Stomach (tissue), 19 donors: ENCODE measurements at places on chromosomes 2 and 18. TPM values are rescaled to one million over a fixed set of nuclear protein-coding genes. Genes with fewer than 3 reads are reported as not detected.

The STARD6 gene
- not detected for total RNA-seq

GRCh38 chr2:217875138-217875537, 127.7 kb downstream of the TNS1 start:
- H3K27me3 ChIP-seq: no peaks in the 10 kb centered on the region
- H3K4me3 ChIP-seq: no peak overlapping the region
- peak overlapping the region; percentile 71 for H3K27ac ChIP-seq
- H3K36me3 ChIP-seq: peaks cover 96% of the 10 kb centered on the region
- DNase-seq: no peak

GRCh38 chr2:130728007-130728454, 839 bp upstream of the GPR148 start:
- H3K4me1 ChIP-seq: peaks cover 22% of the 10 kb centered on the region
- peak overlapping the region; percentile 82 for H3K27ac ChIP-seq
- peak overlapping the region; percentile 56 for H3K4me3 ChIP-seq
- DNase-seq: peak; percentile 51
- no peaks in the 10 kb centered on the region for H3K27me3 ChIP-seq

DNA sequence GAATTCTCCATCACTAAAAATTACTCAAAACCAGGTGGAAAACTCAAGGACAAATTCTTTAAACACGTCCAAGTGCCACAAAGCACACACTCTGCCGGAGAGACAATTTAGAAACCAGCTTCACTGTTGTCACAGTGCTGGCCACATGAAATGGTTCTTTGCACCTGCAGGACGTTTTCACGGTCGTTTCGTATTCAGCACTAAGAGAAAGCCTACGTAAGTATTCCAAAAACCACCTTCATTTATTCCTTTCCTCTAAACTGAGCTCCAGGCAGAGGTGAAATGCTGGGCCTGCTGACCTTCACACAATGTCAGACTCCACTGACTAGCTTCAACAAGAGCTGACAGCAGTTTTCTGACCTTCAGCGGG, 680 bp downstream of the ATP5F1A start:
- no peak for DNase-seq
- no peaks in the 10 kb centered on the region for H3K27me3 ChIP-seq
- peak overlapping the region; percentile 81 for H3K27ac ChIP-seq
- H3K36me3 ChIP-seq: peaks cover 27% of the 10 kb centered on the region

GRCh38 chr2:203691149-203691548, 15.3 kb upstream of the CD28 start:
- no peaks in the 10 kb centered on the region for H3K27me3 ChIP-seq
- no peak for DNase-seq
- no peaks in the 10 kb centered on the region for H3K36me3 ChIP-seq
- H3K4me1 ChIP-seq: peaks cover 17% of the 10 kb centered on the region
- no peak overlapping the region for H3K27ac ChIP-seq
- no peak overlapping the region for H3K4me3 ChIP-seq

GRCh38 chr2:233359823-233360222, 5.5 kb downstream of the DGKD start:
- H3K36me3 ChIP-seq: no peaks in the 10 kb centered on the region
- H3K4me3 ChIP-seq: no peak overlapping the region
- no peak overlapping the region for H3K27ac ChIP-seq
- H3K27me3 ChIP-seq: no peaks in the 10 kb centered on the region

- no peak overlapping the region for H3K4me3 ChIP-seq
- peaks cover 61% of the 10 kb centered on the region for H3K36me3 ChIP-seq
- H3K27ac ChIP-seq: no peak overlapping the region
- H3K27me3 ChIP-seq: no peaks in the 10 kb centered on the region
- DNase-seq: no peak
Measured at GRCh38 chr2:3405876-3406275, 26.4 kb downstream of the TRAPPC12 start.

DNA sequence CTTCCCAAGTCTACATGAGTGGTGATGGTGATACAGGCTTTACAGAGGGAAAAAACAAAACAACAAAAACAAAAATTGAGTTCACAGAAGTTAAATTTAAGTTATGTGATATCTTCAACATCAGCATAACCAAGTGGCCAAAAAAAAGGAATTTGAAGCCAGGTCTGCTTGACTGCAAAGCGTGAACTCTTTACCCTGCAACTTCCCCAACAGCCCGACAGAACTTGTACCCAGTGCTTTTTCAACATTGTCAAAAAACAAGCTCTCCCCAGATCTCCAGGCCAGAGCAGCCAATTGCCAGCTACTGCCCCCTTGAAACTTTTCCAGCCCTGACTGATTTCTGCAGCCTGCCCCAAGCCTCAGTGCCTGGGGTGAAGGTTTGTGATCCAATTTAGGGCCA, 76.7 kb downstream of the RNF144A start:
- H3K4me1 ChIP-seq: peaks cover 12% of the 10 kb centered on the region
- no peak for DNase-seq
- H3K36me3 ChIP-seq: no peaks in the 10 kb centered on the region
- H3K27me3 ChIP-seq: no peaks in the 10 kb centered on the region
- no peak overlapping the region for H3K27ac ChIP-seq
- no peak overlapping the region for H3K4me3 ChIP-seq

DNA sequence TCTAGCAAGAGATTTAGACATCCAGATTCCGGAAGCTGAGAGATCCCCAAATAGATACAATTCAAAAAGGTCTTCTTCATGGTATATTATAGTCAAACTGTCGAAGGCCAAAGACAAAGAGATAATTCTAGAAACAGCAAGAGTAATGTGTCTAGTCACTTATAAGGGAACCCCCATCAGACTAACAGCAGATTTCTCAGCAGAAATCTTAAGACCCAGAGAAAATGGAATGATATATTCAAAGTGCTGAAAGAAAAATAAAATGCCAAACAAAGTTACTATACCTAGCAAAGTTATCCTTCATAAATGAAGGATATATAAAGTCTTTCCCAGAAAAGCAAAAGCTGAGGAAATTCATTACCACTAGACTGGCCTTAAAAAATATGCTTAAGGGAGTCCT, 36.1 kb upstream of the PAX3 start:
- H3K4me3 ChIP-seq: no peak overlapping the region
- H3K27me3 ChIP-seq: no peaks in the 10 kb centered on the region
- H3K27ac ChIP-seq: no peak overlapping the region
- no peaks in the 10 kb centered on the region for H3K36me3 ChIP-seq
- no peaks in the 10 kb centered on the region for H3K4me1 ChIP-seq

DNA sequence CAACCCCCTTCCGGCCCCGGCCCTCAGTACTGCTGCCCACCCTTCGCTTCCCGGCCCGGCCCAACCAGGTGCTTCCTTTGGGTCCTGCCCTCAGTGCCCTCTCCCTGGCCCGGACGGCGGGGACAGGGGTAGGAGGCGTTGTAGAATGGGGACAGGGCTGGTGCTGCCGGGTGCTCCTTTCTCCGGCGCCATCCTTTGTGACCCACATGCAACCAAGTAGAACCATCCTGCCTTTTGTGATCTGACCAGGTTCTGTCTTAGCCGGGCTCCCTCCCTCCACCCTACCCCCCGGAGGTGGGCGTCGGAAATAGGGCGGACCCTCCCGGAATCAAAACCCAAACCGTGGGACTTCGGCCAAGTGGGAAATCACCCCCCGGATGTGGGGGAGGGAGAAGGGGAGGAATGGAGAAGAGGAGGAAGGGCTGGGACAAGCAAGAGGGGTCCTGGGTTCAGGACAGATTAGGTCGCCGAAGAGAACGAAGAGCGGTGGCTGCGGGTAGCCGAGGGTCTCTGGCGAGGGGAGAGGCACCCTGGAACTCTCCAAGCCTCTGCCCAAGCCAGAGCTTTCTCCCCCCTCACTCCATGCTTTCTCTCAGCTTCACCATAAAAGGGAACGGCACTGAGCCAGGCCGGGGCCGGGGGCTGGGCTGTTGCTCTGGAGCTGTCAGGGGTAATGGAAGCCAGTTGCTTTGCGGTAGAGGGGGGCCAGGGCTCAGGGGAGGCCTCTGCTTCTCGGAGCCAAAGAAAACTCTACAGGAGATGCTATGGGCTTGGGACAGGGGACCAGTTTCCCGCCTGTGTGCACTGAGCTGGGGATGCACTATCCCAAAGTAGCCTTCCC, 756 bp upstream of the OST4 start:
- no peaks in the 10 kb centered on the region for H3K27me3 ChIP-seq
- H3K4me1 ChIP-seq: peaks cover 60% of the 10 kb centered on the region
- DNase-seq: peak; percentile 37
- peak overlapping the region; percentile 93 for H3K27ac ChIP-seq
- peak overlapping the region; percentile 72 for H3K4me3 ChIP-seq

- H3K27me3 ChIP-seq: no peaks in the 10 kb centered on the region
- no peaks in the 10 kb centered on the region for H3K4me1 ChIP-seq
- H3K36me3 ChIP-seq: peaks cover 6% of the 10 kb centered on the region
- no peak overlapping the region for H3K4me3 ChIP-seq
- DNase-seq: no peak
Measured at GRCh38 chr18:79442508-79443221, 46.9 kb downstream of the NFATC1 start.

The MAP3K20 gene
- total RNA-seq: 107 TPM

DNA sequence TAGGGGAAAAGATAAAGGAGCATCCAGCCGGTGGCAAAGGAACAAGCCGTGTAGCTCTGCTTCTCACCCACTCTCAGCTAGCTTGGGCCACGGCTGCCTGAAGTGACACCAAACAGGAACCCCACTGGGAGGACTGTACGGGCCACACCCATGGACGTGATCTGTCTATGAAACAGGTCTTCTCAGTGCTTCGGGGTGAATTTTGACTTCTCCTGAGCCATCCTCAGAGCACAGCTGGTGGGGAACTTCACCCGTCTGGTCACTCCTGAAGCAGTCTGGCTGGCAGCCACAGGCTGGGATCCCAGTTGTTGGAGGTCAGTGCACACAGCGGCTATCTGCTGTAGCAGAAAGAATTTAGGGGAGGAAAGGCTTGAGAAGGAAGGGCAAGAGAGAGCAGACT, 223.8 kb downstream of the FAM210A start:
- peaks cover 3% of the 10 kb centered on the region for H3K4me1 ChIP-seq
- H3K27me3 ChIP-seq: no peaks in the 10 kb centered on the region
- H3K27ac ChIP-seq: no peak overlapping the region
- peaks cover 10% of the 10 kb centered on the region for H3K36me3 ChIP-seq
- H3K4me3 ChIP-seq: no peak overlapping the region
- DNase-seq: no peak

DNA sequence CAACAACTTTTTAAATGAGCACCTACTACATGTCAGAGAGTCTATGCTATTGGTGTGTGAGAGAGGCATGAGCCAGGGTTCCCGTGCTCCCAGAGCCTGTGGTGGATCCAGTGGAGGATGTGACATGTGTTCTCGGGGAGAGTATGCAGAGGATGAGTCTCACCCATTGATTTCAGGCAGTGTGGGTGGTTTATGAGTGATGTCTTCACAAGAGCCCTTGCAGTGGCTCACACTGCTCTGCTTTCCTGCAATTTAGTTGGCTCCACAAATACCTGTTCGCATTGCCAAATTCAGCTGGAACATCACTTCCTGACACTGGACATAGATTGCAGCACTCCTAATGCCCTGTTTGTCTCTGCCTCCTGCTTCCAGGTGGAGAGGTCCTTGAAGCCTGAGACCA, 243.6 kb upstream of the CXCR4 start:
- H3K4me1 ChIP-seq: peaks cover 9% of the 10 kb centered on the region
- no peak overlapping the region for H3K27ac ChIP-seq
- H3K27me3 ChIP-seq: no peaks in the 10 kb centered on the region

The CPO gene
- total RNA-seq: 0.37 TPM

DNA sequence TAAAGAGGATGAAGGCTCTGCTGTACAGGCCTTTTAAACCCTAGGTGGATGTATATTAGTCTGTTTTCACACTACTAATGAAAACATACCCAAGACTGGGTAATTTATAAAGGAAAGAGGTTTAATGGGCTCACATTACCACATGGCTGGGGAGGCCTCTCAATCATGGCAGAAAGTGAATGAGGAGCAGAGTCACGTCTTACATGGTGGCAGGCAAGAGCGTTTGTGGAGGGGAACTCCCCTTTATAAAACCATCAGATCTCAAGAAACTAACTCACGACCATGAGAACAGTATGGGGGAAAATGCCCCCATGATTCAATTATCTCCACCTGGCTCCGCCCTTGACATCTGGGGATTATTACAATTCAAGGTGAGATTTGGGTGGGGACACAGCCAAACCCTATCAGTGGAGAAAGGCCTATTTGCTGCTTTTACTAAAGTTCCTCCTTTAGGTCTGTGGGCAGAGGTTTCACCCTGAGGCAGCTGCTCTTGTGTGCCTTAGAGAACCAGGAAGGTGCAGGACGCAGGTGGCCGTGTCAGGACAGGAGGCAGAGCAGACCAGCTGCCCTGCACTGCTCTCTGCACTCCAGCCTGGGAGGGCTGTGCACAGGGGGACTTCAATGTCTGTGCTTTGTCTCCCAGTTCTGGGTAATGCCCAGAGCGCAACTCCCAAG, 178.8 kb upstream of the HDAC4 start:
- no peak for DNase-seq
- no peaks in the 10 kb centered on the region for H3K36me3 ChIP-seq
- peaks cover 6% of the 10 kb centered on the region for H3K27me3 ChIP-seq
- no peak overlapping the region for H3K27ac ChIP-seq
- H3K4me3 ChIP-seq: no peak overlapping the region

DNA sequence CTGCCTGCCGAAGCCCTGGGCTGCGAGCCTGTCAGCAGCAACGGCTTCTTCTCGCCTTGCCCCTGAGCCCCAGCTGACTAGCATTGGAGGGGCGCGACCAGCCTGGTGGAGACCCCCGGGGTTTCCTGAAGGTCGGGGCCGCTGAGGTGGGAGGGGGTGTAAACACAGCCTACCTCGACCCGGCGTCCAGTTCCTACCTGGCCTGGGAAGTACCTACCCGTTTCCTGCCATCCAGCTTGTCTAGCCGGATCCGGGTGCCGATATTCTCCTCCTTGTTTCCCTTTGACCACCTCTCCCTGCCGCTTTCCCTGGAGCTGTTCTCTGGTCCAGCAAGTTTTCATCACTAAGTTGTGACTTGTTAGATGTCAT, 511 bp downstream of the MOB4 start:
- peaks cover 47% of the 10 kb centered on the region for H3K4me1 ChIP-seq
- no peaks in the 10 kb centered on the region for H3K36me3 ChIP-seq
- peak overlapping the region; percentile 88 for H3K4me3 ChIP-seq
- peak; percentile 40 for DNase-seq
- H3K27me3 ChIP-seq: no peaks in the 10 kb centered on the region

- DNase-seq: no peak
- H3K4me3 ChIP-seq: no peak overlapping the region
- no peaks in the 10 kb centered on the region for H3K36me3 ChIP-seq
- no peak overlapping the region for H3K27ac ChIP-seq
Measured at GRCh38 chr2:60486067-60486466, 67.4 kb downstream of the BCL11A start.

DNA sequence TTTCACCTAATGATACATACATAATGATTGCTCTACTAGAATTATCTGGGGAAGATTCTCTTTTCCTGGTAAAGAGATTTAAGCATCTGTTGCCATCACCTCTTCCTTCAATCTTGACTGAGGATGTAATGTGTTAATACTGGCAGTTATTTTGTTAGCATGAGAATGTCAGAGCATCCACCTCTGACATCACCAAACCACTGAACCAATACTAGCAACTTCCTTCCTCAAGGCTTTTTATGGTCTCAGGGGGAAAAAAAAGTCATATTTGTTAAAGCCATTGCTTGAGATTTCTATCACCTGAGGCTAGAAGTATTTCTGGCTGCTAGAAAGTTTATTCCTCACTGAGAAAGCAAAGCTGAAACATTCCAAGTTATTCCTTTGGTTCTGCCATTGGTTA, 48.5 kb downstream of the DSEL start:
- no peak overlapping the region for H3K4me3 ChIP-seq
- no peaks in the 10 kb centered on the region for H3K4me1 ChIP-seq
- H3K27me3 ChIP-seq: no peaks in the 10 kb centered on the region
- DNase-seq: no peak
- H3K27ac ChIP-seq: no peak overlapping the region

GRCh38 chr2:241542278-241542605, 16.3 kb upstream of the BOK start:
- peaks cover 17% of the 10 kb centered on the region for H3K27me3 ChIP-seq
- H3K4me1 ChIP-seq: peaks cover 23% of the 10 kb centered on the region
- no peaks in the 10 kb centered on the region for H3K36me3 ChIP-seq
- no peak for DNase-seq
- no peak overlapping the region for H3K4me3 ChIP-seq
